ENCODE measurements at places on chromosomes 4 and X.

- no peak for DNase-seq
Measured at GRCh38 chr4:100494166-100494565, 23.7 kb downstream of the EMCN start.

GRCh38 chr4:159564615-159565014 lies 461.7 kb downstream of the RAPGEF2 start:
- DNase-seq = no peak

DNA sequence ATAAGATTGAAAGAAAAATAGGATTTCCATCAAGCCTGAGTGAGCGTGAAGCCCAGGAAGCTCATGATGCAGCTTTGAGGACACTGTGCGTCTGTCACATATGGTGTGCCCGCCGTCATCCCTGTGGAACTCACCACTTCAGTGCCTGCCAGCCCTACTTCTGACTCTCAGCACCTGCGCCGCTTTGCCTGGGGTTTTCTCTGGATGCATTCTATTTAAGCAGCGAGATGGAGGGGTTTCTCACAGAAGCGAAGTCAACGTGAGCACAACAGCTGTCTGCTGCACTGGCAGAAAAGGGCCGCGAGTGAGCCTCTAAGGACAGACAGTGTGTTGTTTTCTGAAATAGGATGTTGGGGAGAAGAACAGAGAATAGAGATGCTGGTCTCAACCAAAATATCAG lies 6.2 kb upstream of the TMEM128 start:
- DNase-seq = no peak

DNA sequence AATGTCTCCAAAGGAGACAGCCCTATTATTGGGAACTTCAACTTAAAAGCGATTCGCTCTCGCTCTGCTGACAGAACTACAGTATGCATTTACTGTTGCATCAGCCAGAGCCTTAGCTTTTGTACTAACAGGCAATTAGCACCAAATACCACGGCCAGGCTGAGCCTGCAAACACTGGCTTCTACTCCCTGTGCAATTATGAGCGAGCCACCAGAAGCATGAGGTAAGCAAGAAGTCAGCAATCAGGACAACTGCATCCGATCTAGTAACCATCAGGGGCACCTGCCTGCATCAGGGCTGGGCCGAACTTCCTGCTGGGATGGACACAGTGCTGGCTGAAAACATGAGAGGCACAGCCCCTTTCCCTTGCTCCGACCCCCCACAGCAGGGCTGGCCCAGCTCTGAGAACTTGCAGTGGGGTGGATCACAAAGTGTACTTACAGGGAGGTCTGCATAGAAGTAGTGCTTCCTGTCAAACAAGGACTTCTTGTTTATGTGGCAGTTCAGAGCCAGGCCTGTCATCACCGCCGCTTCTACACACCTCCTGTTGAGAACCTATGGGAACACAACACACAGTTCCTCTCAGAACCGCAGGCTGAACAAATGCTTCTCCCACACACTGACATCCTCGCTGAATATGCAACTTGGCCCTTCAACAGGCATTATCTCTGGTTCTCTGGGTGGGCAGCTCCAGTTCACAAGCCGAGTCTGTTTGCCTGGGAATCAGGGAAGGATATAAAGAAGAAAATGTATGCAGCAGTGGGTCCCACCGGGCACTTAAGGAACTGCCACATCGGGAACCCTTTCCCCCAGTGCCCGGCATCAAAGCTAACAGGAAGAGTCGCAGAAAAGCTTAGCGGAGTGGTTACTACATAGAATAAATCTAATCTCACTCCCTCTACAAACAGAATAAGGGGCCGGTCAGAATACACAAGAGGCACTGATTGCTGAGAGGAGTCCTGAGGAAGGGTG lies 41.5 kb downstream of the GATB start:
- DNase-seq = no peak

DNA sequence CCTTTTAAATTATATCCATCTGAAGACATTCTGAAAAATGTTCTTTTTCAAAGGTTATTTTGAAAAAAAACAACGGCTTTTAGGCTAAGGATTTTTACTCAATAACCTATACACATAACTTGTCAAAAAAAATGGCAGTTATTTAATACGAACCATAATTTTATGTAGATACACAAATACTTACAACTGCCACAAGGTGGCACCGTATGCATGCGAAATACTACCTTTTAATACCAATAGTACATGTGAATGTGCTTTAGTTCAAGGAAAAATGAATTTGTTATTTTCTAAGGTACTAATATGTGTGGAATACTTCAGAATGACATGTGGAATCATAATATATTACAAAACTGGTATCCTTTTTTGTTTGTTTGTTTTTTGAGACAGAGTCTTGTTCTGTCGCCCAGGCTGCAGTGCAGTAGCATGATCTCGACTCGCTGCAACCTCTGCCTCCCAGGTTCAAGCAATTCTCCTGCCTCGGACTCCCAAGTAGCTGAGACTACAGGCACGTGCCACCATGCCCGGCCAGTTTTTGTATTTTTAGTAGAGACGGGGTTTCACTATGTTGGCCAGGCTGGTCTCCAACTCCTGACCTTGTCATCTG lies 4.6 kb upstream of the MAD2L1 start:
- no peak for DNase-seq

GRCh38 chr4:124713185-124713592 lies 657 bp upstream of the ANKRD50 start:
- DNase-seq = no peak

DNA sequence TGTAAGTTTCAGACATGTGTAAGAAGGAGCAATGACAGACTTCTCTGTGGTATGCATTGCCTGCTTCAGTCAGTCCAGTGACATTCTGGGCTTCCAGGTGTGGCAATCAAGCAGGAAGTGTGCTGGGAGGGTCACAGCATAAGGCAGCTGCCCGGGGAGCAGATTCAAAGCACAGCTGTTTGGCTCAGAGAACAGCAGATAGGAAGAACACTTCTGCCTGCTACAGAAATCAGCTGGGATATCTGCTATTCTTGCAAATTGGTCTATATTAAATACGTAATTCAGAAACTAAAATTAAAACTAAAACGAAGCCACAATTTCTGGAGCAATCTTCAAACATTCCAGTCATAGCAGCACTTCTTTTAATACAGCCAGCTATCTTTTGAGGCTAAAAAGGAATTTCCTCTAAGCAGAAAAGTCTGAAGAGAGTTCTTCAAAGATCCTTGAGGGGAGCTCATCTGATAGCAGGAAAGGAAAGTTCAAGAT lies 47.5 kb upstream of the GALNT7 start:
- DNase-seq = no peak

GRCh38 chrX:123847056-123847455 lies 12.8 kb upstream of the XIAP start:
- DNase-seq = no peak

DNA sequence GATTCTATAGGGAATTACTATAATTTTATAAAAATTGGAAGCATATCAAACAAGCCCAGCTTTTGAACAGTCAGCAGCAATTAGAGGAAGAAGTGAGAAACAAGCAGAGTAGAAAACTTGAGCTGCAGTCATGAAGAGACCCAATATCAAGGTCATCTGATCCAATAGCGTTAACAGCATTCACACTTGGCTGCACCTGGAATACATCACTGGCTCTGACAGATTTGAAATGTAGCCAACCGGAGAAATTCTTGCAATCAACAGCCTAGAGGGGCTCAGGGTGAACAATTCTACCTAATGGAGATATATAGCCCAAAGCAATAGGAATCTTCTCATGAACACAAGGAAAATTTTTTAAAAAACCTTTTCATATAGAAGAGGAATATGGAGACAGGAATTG lies 13.6 kb downstream of the DDX53 start:
- DNase-seq = no peak

GRCh38 chr4:122576261-122577188 lies 44.3 kb downstream of the IL21 start:
- no peak for DNase-seq

DNA sequence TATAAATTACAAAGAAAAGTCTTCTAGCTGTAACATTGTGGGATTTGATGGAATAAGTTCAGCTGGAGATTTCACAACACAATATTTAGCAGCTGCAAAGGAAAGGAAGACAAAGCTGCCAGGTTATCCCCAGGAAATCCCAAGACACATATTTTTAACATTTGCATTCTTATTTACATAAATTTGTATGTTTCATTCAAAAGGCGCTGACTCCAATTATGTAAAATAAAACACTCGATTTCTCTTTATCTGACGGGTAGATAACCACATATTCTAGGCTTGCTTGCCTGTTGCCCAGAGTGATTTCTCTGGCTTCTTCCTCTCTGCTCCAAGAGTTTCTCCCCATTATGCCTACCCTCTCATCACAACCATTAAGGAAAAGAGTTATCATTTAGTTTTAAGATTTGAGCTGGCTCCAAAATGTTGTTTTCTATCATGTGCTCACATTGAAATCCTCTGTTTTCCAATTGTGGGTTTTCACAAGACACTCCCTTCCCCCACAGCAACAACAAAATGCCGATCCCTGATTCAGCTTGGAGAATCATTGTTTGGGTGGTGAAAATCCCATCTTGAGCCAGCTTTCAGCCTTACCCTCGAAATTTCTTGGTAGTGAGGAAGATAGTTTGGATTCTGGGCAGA lies 128.2 kb upstream of the RASGEF1B start:
- no peak for DNase-seq
